ENCODE measurements at places on chromosomes 4 and X.

DNA sequence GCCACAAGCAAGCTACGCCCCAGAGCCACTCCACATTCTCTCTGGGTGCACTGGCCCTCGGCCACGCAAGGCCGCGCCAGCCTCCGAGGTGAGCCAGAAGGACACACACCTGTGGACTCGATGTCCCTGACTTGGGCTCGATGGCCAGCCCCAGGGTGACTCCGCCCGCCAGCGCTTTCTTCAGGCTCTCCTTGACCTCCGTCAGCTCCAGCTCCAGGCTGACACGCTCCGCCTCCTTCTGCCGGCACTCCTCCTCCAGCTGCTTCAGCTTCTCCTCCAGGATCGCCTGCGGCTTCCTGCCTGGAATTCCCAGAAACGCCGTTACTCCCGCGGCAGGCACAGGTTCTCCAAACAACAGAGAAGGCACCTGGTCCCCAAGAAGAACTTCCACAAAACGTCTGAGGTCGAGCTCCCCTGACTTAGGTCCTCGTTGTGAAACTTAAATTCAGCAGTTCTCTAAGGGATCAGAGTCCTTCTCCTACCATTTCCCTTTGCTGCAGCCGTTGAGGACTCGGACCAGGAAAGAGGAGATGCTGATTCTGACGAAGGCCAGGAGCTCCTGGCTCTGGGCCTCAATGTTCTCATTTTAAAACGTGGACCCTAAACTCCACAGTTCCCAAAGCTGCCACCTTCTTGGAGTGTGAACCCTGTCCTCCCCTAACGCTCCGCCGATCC, 166.8 kb downstream of the AFAP1 start:
- DNase-seq, result no peak

DNA sequence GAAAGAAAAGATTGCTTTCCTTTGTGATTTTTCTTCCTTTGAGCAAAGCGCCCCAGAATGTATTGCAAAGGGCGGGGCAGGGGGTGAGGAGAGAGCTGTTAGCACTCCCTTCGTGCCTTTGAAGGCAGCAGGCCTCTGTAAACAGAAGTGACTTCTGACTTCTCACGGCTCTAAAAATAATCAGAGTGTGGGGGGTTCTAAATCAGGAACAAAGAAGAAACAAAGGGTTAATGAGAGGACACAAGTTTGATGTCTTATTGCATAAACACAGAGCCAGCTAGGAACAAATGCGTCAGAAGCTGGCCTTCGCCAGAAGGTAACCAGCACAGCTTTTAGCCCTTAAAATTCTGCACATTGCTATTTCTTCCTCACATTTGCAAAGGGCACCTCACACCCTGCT, 626.2 kb downstream of the MID1IP1 start:
- DNase-seq, result no peak

GRCh38 chr4:26386386-26386785, 65.6 kb downstream of the RBPJ start:
- no peak for DNase-seq

GRCh38 chr4:46994007-46994405, 625 bp upstream of the GABRA4 start:
- DNase-seq, result no peak

DNA sequence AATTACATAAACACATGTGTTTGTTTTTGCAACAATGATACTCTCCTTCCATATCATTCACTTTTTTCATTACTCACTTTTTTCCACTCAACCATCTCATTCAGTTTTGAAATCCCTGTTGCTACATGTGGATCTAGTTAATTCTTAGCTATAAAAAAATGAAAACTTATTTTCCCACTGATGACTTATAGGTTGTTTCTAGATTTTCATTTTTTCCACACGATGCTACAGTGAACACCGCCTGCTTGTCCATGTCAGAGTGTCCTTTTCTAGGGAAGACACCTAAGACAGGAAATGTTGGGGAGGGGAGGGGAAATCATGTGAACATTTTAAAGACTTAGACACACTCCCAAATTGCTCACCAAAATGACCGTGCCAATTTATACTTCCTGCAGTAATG, 70.2 kb downstream of the SUPT20HL2 start:
- DNase-seq, result no peak

DNA sequence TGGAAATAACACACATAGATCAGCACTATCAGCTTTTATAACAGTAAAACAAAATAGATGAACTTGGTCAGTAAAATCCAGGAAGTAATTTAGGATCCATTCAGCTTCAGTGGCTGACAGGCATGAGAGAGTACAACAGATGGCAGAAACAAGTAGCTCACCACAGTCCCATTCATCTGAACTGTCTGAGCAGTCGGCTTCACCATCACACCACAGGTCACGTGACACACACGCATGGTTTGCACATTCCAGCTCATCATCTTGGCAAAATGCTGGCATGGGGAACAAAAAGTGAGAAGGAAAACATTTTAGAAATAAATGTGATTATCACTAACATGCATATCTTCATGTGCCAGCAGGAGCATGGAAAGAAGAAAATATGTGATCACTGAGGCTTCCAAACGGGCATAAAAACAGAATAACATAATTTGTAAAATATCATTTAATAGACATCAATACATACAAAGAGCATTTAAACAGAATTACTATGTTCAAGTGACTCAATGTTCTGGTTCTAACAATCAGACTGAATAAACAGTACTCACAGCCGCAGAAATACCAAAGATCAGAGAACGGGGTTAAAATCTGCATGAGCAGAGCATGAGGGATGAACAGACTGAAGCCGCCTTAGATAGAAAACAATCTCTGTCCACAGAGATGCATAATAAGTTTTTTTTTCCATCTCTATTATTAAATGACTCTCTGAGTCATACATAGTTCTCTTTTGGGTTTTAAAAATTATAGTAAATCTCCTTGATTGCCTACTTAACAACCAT, 158.1 kb downstream of the ATP10D start:
- no peak for DNase-seq

- DNase-seq, result no peak
Observed at GRCh38 chr4:73851293-73851692, 1.8 kb upstream of the PF4V1 start.

DNA sequence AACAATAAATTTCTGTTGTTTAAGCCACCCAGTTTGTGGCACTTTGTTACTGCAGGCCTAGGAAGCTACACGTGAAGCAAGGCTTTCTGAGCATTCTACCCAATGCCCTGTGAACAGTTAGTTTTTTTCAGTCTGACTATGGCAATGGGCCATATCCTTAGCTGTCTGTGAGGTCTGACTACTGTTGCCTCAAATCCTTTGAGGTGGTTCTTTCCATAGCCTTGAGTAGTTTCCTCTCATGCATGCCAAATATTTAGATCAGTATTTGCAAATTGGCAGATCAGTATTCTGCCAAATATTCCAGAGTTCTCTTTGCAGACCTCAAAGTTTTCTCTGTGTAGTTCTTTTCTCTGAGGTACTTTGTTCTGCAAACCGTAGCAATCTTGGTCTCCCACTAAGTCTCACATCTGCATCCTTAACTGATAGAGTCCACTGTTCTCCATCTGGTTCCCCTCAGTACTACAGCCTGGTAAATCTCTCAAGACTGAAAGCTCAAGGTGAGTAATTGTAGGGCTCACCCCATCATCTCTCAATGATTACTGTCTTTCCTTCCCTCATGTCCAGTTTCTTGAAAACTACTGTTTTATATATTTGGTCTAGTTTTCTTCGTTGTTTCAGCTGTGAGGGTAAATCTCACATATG, 984.9 kb upstream of the INTU start:
- no peak for DNase-seq

GRCh38 chr4:58453956-58454355, 1343.8 kb upstream of the IGFBP7 start:
- DNase-seq, result no peak
